ENCODE measurements at places on chromosomes 7 and 10. TPM values are rescaled to one million over a fixed set of nuclear protein-coding genes. Genes with fewer than 3 reads are reported as not detected.

CALY gene
- 0.92 TPM for total RNA-seq

MET gene
- 3.1 TPM for total RNA-seq

ZSCAN25 gene
- total RNA-seq = 26.6 TPM

MYL10 gene
- total RNA-seq = not detected

SEC23IP gene
- total RNA-seq = 79.0 TPM

ZNF365 gene
- 0.53 TPM for total RNA-seq

GRCh38 chr7:17589671-17590070 is 291.2 kb downstream of the AHR start:
- H3K4me1 ChIP-seq = no peaks in the 10 kb centered on the region
- no peak overlapping the region for H3K27ac ChIP-seq
- no peaks in the 10 kb centered on the region for H3K36me3 ChIP-seq
- no peaks in the 10 kb centered on the region for H3K27me3 ChIP-seq
- no peak for DNase-seq

GRCh38 chr10:26491934-26492333 is 53.8 kb downstream of the APBB1IP start:
- no peaks in the 10 kb centered on the region for H3K27me3 ChIP-seq
- DNase-seq = no peak
- H3K27ac ChIP-seq = no peak overlapping the region
- peaks cover 24% of the 10 kb centered on the region for H3K4me1 ChIP-seq

DNA sequence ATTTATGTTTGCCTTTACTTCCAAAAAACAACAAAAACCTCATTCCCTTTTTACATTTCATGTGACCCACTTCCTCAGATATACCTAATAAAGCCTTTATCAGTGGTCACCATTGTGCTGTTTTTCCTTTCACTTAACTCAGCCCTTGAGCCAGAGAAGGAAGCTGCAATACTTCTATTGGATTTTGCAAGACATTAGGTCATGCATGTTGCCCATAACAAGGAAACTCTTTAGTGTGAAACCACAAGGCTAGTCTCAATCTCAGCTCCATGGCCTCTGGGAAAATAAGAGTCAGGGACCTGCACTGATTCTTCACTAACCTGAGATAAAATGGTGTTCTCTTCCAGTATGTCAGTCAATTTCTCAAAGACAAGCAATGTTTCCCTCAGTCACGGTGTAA is 27.8 kb downstream of the STEAP4 start:
- no peaks in the 10 kb centered on the region for H3K36me3 ChIP-seq
- DNase-seq = no peak
- H3K27ac ChIP-seq = no peak overlapping the region
- no peaks in the 10 kb centered on the region for H3K27me3 ChIP-seq

DNA sequence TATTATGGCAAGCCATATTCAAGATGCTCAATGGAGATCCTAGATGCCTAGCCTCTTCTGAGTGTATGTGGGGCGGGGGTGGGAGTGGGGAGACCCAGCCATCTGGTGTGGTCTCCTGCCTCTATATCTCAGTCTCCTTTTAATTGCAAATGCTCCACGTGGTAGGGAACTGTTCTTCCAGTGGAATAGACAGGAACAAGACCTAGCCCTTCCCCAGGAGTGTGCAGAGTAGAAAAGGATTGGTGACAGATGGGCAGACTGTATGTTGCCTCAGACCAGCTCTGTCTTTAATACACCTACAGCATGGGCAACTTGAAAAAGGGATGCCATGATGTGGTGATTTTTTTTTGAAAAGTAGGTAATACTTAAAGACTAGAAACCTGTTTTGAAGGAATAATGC is 12.6 kb downstream of the CYP3A5 start:
- no peak overlapping the region for H3K27ac ChIP-seq
- no peaks in the 10 kb centered on the region for H3K36me3 ChIP-seq
- no peak overlapping the region for H3K4me3 ChIP-seq
- no peaks in the 10 kb centered on the region for H3K27me3 ChIP-seq

GRCh38 chr10:69925111-69925510 is 123.4 kb downstream of the COL13A1 start:
- H3K27ac ChIP-seq = no peak overlapping the region
- no peaks in the 10 kb centered on the region for H3K4me1 ChIP-seq
- no peaks in the 10 kb centered on the region for H3K27me3 ChIP-seq
- no peaks in the 10 kb centered on the region for H3K36me3 ChIP-seq
- DNase-seq = no peak

GRCh38 chr10:34547291-34547690 is 267.8 kb downstream of the PARD3 start:
- no peak overlapping the region for H3K27ac ChIP-seq
- H3K4me1 ChIP-seq = no peaks in the 10 kb centered on the region
- no peak overlapping the region for H3K4me3 ChIP-seq
- DNase-seq = no peak
- H3K36me3 ChIP-seq = no peaks in the 10 kb centered on the region
- H3K27me3 ChIP-seq = no peaks in the 10 kb centered on the region

DNA sequence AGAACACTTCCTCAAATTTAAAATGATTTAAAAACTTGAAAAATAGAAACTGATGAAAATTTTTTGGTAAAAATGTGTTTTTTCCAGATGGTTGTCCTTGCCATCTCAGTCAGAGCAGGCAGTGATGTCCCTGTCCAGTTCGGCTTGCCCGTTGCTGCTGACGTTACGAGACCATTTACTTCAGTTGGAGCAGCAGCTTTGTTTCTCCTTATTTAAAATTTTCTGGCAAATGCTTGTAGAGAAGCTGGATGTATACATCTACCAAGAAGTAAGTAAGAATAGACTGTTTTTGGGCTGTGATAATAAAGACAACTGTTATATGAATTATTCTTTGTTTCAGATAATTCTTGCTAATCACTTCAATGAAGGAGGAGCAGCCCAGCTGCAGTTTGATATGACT is 16.1 kb downstream of the EFCAB10 start:
- no peak overlapping the region for H3K4me3 ChIP-seq
- DNase-seq = no peak
- H3K27ac ChIP-seq = no peak overlapping the region
- H3K4me1 ChIP-seq = no peaks in the 10 kb centered on the region
- peaks cover 15% of the 10 kb centered on the region for H3K36me3 ChIP-seq

GRCh38 chr10:126538439-126539135 is 131.9 kb downstream of the C10orf90 start:
- no peak overlapping the region for H3K4me3 ChIP-seq
- no peak overlapping the region for H3K27ac ChIP-seq

GRCh38 chr10:60167050-60167449 is 222.6 kb downstream of the ANK3 start:
- H3K4me3 ChIP-seq = no peak overlapping the region
- H3K4me1 ChIP-seq = no peaks in the 10 kb centered on the region
- peaks cover 5% of the 10 kb centered on the region for H3K36me3 ChIP-seq
- H3K27me3 ChIP-seq = no peaks in the 10 kb centered on the region
- no peak overlapping the region for H3K27ac ChIP-seq

DNA sequence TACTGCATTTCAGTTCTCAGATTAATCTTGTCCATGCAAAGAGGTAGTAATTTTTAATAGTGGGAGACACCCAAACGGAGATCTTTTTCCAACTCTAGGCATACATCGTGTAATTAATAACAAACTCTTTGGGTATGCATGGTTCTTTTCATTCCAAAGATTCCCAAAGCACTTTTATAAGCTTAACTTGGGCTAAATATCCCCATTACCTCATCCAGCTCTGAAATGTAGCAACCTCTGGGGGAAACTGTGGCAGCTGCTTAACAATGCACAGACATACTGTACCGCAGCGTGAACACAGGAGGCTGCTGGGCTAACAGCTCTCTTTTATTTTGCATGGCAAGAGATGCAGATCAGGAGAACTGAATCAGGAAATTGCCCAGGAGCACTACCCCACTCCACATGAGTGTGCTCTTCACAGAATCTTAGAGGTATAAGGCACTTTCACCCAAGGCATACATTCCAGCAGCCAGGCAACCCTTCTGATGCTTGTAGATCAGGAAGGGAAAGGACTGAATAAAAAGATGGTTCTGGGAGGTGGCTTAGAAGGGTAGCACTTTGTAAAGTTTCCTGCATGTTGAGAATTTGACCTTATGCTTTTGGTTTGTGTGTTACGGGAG is 114.4 kb upstream of the GLI3 start:
- H3K27me3 ChIP-seq = no peaks in the 10 kb centered on the region
- H3K4me3 ChIP-seq = no peak overlapping the region
- no peak overlapping the region for H3K27ac ChIP-seq
- no peak for DNase-seq
- H3K4me1 ChIP-seq = no peaks in the 10 kb centered on the region

DNA sequence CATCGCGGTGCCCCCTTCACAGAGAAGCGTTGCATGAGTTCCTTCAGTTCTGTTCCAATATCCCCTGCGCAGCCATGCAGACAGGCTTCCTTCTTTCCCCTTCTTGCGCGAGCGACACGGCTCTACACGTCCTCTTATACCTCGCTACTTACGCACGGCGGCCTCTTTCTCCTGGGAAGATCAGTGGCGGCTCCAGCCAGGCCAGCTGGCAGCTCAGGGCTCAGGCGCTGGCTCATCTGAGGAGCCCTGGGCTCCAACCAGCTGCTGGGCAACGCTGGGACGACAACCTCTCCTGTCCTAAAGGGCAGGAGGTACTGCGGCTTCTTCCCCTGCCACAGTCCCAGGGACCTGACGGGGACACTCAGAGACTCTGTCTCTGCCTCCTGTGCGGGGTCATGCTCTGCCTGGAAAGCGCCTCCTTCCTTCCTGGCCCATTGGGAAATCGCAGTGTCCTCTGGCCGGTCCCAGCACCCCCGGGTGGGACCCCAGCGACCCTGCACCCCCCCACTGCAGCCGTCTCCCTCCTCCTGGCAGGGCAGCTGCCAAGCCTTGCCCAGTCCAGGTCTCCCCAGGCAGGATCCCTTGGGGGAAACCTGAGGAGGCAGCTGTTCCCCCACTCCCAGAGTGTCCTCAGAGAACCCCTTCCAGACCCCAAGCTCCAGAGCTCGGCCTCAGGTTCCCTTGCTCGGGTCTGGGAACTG is 5.0 kb upstream of the FAM20C start:
- peaks cover 3% of the 10 kb centered on the region for H3K4me1 ChIP-seq
- no peak for DNase-seq
- H3K36me3 ChIP-seq = no peaks in the 10 kb centered on the region
- H3K27me3 ChIP-seq = peaks cover 11% of the 10 kb centered on the region

Measured in CD8-positive, alpha-beta memory T cell (primary cell).